ENCODE measurements at places on chromosomes 7 and 10.
A peak's percentile ranks its signal among the peaks of the same experiment; 100 is the strongest.

- ATAC-seq: no peak
Measured at GRCh38 chr7:41637049-41637448, 65.8 kb downstream of the INHBA start.

DNA sequence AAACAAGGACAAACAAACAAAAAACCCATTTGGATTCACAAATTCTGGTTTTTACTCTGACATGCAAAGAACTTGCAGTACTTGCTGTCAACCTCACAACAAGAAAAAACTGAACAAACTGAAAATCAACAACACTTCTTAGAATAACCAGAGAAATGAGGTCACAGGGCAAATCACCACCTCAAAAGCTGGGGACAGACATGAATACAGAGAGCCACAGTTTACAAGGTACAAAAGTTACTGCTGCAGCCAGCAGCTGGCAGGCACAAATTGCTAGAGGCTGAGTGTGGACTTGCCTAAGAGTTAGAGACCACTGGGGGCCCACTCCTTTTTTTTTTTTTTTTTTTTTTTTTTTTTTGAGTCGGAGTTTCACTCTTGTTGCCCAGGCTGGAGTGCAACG lies 15.0 kb upstream of the RNF32 start:
- ATAC-seq: no peak

GRCh38 chr7:102393467-102393866 lies 2.7 kb upstream of the PRKRIP1 start:
- ATAC-seq: no peak

GRCh38 chr7:138086563-138087270 lies 10.5 kb downstream of the AKR1D1 start:
- ATAC-seq: no peak

GRCh38 chr7:55432939-55433784 lies 68.0 kb downstream of the LANCL2 start:
- ATAC-seq: peak; percentile 62

DNA sequence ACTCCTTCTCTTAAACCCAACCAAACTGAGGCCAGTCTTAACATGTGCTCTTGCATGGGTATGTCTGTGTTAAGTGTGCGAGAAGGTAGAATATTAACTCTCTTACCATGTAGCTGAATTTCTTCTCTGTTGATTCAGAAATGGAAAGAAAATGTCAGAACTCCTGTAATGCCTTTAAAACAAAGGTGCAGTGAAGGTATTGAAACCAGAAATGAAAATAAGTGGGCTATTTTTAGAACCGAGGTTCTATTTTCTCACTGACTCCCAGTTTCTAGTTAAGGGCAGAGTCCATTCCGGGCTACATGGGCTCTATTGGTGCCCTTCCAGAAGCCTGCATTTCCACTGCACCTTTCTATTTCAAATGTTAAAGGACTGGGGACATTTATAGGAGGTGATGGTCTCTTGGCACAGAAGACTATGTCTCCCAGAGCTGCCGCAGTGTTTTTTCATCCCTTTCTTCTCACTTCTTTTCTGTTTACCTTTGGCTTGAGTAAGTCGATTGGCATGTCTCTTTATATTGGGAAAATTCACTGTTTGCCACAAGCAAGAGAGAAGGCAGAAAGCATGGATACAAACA lies 174.9 kb downstream of the LRMDA start:
- no peak for ATAC-seq

DNA sequence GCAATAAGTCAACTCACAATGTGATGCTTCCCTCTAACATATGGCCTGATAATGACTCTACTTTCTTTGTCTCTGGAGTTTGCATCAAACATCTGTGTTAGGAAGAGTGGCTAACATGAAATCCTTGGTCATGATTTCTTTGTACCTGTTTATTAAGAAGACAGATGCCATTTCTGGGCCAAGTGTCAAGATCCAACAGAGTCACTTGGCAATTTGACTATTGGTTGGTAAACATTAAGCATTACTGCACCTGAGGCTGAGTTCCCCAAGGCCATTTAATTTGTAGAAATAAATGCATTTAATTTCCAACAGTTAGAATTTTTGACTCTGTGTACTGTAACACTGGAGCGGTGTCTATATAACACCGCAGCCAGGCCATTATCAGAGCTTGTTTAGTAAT lies 403.7 kb downstream of the GALNT17 start:
- no peak for ATAC-seq

DNA sequence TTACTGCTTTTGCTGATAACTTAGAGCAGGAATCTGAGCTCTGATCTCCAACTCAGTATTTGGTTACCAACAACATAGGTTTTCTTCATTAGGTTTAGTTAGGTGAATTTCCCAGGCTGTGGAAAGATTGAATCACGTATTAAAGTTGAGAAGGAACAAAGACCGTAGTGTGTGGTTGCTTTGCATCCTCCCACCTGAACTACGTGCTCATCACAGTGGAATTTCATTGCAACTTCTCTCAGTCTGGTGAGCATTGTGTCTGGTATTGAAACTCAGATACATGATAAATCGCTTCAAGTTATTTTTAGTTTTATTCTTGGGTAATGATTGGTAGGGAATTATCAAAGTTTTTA lies 139.4 kb upstream of the AKR1E2 start:
- no peak for ATAC-seq

GRCh38 chr7:73394422-73394821 lies 39.2 kb upstream of the FZD9 start:
- ATAC-seq: no peak

GRCh38 chr7:77699056-77699455 lies 2.8 kb downstream of the RSBN1L start:
- no peak for ATAC-seq

- no peak for ATAC-seq
Measured at GRCh38 chr10:126147866-126148587, 240.2 kb downstream of the ADAM12 start.

DNA sequence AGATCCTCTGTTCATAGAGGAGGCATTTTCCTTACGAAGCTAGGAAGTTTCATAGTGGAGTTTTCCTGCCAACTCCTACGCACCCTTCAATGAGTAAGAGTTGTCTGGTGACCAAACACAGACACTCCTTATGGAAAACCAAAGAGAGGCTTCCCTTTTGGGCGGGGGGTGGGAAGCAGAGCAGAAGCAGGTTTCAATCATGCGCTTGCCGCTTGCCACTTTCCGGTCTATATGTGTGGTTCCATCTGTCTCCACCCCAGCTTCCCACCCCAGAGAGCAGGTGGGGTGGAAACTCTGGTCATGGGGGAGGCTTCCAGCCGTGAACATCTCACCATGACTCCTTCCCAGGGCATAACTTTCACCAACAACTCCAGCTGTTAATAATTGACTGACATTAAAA lies 68.8 kb upstream of the GRB10 start:
- no peak for ATAC-seq

DNA sequence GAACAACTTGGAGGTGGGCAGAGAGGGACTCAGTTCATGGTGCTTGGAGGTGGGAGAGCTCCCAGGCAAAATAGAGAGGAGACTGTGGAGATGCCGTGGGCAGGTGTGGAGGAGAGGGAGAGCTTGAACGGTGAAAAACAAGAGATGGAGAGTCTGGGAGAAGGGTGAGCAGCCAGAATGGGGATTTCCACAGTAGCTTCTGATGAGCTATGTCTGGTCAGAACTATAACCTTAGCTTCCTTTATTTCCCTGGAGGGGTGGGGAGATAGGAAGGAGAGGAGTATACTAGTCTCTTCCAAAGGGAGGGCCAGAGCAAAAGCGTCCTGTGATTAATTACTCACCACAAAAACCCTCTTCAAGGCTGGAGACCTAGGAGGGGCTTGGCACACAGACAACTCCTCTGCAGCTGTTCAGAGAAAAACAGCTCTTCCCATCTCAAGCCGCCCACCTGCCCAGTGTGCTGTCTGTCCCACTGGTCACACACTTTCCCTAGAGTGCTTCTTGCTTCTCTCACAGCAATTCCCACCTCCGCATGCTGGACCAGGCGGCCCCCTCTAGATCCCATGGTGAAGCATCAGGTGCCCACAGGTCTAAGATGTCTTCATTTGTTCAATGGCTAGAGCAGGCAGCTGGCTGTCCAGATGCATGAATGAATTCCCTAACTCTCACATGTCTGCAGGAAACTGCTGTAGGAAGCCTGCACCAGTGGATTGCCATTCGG lies 41.9 kb downstream of the TAS2R41 start:
- ATAC-seq: no peak

DNA sequence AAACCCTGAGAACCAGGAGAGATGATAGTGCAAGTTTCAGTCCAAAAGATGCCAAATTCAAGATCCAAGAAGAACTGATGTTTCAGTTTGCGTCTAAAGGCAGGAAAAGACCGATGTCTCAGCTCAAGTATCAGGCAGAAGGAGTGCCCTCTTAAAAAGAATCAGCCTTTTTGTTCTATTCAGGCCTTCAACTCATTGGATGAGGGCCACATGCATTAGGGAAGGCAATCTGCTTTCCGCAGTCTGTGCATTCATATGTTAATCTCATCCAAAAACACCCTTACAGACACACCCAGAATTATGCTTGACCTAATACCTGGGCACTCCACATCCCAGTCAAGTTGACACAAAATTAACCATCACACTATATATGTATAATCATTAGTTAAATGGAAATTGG lies 45.2 kb downstream of the DNAJB9 start:
- ATAC-seq: no peak

DNA sequence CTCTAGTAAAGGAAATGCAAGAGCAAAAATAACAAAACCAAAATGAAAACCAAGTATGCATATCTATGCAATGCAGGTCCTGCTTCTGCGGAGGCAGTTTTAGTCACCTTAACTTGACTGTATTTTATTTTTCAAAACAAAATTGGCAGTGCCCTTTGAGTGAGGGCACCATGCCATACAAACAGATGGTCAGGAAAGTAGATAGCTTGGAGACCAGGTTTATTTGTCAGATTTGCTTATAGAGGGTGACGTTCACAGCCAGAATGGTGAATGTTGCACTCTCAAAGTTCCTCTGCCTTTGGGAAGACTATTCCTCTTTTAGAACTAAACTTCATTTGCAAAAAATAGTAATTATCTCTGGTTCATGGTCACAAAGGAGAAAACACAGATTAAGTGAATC lies 801.9 kb downstream of the ANKRD7 start:
- ATAC-seq: no peak

DNA sequence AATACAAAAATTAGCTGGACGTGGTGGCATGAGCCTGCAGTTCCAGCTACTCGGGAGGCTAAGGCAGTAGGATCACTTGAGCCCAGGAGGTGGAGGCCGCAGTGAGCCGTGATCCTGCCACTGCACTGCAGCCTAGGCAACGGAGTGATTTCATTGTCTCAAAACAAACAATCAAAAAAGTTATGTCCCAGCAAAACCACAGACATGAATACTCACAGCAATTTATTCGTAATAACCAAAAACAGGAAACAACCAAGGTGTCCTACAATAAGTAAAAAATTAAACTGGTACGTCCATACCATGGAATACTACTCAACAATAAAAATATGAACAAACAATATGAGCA lies 11.6 kb upstream of the CYTH3 start:
- ATAC-seq: no peak

- ATAC-seq: peak; percentile 92
Measured at GRCh38 chr7:134737566-134738345, 41.7 kb upstream of the CALD1 start.

GRCh38 chr10:44958196-44958897 lies 1.3 kb upstream of the RASSF4 start:
- ATAC-seq: no peak

DNA sequence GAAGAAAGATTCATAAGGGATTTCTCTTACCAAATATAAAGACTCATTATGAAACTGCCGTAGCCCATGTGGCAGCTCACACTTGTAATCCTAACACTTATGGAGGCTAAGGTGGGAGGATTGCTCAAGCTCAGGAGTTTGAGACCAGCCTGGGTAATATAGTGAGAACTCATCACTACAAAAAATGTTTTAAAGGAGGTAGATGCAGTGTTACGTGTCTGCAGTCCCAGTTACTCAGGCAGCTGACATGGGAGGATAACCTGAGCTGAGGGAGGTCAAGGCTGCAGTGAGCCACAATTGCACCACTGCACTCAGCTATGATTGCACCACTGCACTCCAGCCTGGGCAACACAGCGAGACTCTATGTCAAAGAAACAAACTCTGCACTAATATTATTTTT lies 18.1 kb upstream of the DNA2 start:
- no peak for ATAC-seq

- no peak for ATAC-seq
Measured at GRCh38 chr10:82934429-82934828, 1059.4 kb downstream of the NRG3 start.

DNA sequence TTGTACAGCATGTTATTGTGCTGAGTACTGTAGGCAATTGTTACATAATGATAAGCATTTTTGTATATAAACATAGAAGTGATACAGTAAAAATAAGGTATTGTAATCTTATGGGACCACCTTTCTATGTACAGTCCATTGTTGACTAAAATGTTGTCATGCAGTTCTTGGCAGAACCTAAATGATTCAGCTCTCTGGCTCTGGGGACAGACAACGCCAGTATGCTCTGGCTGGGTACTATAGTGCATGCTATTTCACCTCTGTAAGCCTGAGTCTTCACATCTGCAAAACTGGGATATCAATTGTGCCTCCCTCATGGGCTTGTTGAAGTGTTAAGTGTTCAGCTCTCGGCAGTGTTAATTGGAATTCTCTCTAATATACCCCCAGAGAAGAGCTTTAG lies 674.3 kb downstream of the INHBA start:
- peak; percentile 6 for ATAC-seq

DNA sequence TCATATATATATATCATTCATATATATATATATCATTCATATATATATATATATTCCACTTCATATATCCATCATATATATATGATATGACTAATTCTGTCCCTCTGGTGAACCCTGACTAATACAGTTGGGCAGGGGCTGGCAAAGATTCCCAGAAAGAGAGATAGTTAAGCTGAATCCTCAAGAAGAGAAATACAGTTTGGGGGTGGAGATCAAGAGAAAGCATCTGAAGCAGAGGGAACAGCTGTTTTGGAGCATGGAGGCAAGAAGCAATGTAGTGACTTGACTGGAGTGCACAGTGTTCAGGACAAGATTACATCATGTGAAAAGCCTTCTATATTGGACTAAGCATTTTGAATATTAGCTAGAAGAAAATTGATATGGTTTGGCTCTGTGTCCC lies 540.7 kb downstream of the MAGI2 start:
- ATAC-seq: no peak

GRCh38 chr7:137992550-137993394 lies 9.1 kb downstream of the CREB3L2 start:
- ATAC-seq: no peak

- peak; percentile 44 for ATAC-seq
Measured at GRCh38 chr10:12042409-12042796, 206 bp downstream of the UPF2 start.

GRCh38 chr10:6200734-6201515 lies 1.8 kb upstream of the PFKFB3 start:
- no peak for ATAC-seq

GRCh38 chr7:100867040-100867775 lies at the start of gene TRIP6:
TSS of gene TRIP6 (plus strand) at chr7:100867387. CDS start at chr7:100867498, 111 bp downstream.
- peak; percentile 65 for ATAC-seq

DNA sequence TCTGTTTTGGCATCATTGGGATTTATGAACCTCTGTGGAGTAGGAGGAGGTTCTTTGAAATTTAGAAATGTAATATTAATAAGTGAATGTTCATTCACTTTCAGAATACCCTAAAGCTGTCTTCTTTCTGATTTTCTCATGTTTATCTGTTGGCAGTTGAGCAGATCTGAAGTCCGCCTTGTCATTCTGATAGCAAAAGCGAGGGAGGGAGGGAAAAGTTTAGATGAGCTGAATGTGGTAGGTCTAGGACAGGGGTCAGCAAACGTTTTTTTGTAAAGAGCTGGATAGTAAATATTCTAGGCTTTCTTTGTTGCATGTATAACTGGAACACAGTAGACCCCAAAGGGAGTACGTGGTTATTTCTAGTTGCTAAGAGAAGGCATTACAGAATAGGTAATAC lies 94.4 kb upstream of the GATA3 start:
- no peak for ATAC-seq

Data from stimulated activated memory B cell treated with anti-CD40 and anti-IgM and Interleukin-4, amounts not matched to agents 10 μg/mL and 1 μg/mL and 100 μg/mL, for 72 hours (primary cell).